ENCODE measurements at places on chromosomes 7 and 10.

GRCh38 chr7:44193011-44193802, 4.0 kb upstream of the GCK start:
- no peak for DNase-seq

DNA sequence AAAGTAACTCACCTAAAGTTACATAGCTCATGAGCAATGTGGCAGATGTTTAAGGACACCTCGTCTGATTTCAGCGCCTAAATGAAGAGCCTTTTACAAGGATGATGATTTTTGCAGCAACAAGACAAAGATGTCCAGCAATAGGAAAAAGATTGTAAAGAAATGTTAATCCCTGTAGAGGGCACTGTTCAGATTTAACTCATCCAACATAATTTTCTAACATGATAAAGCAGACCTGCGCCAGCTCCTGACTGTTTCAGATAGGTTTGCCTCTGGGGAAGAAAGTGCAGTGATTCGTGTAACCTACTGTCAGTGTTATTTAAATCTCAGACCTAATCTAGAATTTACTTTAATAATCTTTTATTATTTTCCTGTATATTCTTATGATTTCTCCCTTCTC, 595.2 kb downstream of the AUTS2 start:
- no peak for DNase-seq

DNA sequence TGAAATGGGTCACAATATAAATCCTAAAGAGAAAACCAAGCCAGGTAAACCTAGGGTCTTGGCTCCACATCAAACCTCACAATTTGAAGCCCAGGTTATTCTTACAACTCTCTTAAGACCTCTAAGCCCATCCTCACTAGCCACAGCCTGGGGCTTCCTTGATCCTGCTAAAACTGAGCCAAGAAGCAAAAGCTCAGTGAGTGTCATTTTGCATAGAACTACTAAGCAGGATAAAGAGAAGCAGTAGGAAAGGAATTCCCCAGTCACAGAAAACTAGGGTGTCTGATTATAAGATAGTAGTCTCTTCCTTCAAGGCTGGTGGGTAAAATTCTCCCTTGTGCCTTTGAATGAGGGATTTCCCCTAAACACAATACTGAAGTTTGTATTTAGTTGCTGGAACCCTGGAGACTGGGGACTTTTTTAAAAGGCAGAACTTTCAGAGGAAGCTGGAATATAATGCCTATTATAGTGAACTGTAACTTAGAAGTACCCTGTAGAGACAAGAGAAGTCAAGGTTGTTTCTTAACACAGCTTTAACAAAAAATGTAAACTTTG, 196.6 kb upstream of the KIAA1217 start:
- no peak for DNase-seq

DNA sequence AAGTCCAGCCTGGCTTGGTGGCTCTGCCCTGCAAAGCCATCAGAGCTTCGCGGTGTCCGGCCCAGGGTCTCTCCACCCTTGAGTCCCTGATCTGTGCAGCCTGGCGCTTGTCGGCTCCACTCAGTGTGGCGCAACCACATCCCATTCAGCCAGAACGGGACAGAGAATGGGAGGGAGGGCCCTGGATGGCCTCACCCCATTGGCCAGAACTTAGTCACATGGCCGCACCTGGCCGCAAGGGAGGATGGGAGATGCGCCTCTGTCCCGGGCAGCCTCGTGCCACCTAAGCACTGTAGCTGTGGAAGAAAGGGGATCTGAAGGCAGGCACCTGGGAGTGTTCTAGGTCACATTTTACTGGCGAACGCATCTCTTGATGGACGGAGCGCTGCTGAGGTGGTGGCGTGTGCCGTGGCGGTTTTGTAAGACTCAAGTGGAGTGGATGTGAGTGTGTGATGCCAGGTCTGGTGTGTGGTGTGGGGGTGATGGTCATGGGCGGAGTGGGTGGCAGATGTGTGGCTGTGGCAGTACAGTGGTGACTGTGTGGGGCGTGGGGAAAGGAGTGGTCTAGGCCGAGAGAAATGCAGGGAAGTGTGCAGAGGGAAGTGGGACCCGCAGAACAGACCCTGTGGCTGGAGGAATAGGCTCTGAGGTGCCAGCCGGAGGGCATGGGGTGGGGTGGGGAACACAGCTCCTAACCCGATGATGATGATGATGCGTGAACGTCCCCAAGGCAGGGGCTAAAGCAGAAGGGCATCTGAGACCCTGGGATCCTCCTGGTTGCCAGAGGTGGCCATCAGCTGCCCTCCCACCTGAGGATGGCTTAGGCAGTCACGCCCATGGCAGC, 19.0 kb downstream of the CLEC2L start:
- DNase-seq: no peak

DNA sequence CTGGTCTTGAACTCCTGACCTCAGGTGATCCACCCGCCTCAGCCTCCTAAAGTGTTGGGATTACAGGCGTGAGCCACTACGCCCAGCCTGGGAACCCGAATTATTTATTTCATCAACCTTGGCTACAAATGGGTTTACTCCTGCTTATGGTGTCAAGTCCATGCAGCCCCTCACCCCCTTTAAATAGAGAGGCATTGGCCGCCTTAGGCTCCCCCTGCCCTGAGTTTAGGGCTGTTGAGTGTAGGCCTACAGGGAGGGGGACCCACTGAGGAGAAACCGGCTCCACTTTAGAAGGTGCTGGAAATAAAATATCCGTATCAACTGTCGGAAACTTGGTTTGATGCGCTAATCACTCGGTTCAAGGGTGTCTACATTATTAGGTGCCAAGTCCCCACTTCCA, 8.7 kb upstream of the SP8 start:
- no peak for DNase-seq

DNA sequence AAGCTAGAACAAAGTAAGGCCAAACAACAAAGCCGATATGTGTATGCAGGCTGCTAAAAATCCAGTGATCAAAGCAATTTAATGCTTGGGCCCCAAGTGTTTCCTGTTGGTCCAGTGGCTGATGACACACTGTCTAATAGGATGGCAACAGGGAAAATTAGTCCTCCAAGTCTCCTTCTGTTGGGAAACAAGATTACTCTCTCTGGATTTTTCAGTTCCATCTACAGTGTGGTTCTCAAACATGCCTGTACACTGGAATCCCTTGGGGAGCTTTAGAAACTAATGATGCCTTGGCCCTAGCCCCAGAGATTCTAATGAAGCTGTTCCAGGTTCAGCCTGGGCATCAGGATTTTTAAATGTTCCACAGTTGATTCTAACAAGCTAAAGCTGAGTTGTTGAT, 198.7 kb downstream of the AHR start:
- no peak for DNase-seq

DNA sequence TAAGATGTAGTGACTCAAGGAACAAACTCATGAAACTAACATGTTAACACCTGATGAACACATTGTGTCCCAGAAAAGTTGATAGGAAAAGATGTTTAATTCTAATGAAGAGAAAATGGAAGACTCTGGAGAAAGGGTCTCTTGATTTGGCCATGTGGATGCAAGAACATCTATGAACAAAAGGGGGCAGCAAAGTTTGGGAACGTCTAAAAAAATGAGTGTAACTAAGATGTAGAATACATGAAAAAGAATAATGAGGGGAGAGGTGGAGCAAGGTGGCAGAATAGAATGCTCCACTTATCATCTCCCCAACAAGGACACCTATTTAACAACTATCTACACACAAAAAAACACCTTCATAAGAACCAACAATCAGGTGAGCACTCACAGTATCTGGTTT, 805.1 kb downstream of the TNS3 start:
- no peak for DNase-seq

- DNase-seq: no peak
Measured at GRCh38 chr7:74453322-74454011, at the start of gene GTF2IRD1. GTF2IRD1 (plus strand) TSS chr7:74453906; CDS start chr7:74508081, 54,175 bp downstream.

- no peak for DNase-seq
Measured at GRCh38 chr7:23246555-23246954, at the start of gene GPNMB. GPNMB (plus strand) TSS chr7:23246775; CDS start chr7:23246858, 83 bp downstream.

DNA sequence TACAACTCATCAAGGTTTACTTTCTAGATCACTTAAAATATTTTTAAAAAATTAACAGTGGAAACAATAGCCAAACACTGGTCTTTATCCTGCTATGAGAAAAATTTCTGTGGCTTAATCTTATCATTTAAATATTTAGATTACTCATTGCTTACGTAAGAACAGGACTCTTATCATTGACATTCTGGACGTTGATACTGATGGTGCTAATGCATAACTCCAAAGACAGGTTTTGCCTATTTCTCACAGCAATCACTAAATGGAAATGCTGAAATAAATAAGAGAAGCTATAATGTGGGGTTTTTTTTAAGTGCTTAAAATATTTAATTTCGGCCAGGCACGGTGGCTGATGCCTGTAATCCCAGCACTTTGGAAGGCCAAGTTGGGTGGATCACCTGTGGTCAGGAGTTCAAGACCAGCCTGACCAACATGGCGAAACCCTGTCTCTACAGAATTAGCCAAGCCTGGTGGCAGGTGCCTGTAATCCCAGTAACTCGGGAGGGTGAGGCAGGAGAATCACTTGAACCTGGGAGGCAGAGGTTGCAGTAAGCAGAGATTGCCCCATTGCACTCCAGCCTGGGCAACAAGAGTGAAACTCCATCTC, 195.0 kb downstream of the HGF start:
- DNase-seq: no peak

DNA sequence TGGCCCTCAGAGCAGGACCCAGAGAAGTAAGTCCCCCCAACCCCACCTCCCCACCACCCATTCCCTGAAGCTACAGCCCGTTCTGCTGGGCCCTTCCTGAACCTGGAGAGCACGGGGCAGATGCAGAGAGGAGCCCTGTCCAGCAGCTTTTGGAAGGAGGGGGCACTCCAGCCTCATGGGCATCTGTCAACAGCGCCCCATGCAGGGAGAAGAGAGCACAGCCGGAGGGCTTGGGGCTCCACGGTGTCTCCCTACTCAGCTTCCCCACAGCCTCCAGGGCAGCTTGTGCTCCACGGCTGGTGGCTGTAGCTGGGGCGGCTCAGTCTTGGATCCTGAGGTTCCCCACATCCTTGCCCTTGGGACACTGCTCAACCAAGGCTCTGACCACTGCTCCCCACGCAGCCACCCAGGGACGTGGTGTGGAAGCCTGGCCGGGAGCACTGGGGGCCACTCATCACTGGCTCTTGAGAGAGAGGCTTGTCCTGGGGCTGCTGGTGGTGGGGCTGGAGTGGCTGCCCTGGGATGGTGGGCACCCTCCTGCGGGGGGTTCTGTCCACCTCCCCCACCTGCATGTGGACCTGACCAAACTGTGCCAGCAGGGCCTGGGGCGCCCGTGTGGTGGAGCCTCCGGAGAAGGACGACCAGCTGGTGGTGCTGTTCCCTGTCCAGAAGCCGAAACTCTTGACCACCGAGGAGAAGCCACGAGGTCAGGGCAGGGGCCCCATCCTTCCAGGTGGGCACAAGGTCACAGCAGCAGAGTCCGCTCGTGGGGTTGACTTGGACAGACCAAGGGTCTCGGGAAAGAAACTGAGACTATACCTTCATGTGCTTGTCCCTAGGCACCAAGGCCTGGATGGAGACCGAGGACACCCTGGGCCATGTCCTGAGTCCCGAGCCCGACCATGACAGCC, 4.5 kb downstream of the PRAP1 start:
- DNase-seq: no peak

DNA sequence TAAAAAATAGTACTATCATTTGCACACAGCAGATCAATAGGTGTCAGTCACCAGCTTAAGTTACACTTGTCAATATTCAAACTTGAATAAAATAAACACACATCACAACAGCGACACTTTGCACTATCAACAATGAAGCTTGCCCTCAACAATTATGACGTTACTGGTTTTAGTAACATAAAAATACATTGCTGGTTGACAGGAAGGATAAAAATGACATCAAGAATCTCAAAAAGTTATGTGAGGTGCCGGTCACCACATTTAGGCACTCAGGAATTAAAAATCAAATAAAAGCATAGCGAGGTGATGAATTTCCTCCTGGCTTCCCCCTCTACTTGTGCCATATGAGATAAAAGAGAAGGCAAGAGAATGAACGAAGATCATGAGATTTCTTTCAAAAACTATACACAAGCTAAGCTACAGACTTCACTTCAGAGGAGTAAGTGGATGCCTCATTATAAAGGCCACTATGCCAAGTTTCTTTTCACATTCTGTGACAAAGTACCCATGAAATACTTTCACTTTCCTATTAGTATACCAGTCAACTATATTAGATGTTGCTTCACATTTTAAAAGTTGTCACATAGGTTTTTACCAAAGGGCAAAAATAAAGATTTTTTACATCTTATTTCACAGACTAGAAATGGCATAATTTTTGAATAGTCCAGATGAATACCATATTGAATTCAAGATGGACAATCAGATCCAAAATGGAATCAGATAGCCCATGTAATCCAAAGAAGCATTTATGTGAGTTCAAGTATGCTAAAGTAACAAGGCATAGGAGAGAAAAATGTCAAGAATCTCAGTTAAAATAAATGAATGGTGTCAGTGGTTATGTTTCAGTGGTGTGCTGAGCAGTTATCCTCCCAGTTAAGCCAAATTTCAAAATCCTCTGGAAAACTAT, 3.6 kb downstream of the CCDC71L start:
- no peak for DNase-seq

- no peak for DNase-seq
Measured at GRCh38 chr7:34096777-34097176, 191.4 kb downstream of the BMPER start.

All from stimulated activated CD8-positive, alpha-beta memory T cell treated with anti-CD3 and anti-CD28 coated beads, Interleukin-15, amount 100 ng/mL, for 48 hours (primary cell).